Thoracic aorta (tissue), 2 donors: ENCODE measurements at places on chromosomes 5 and 9. TPM values are rescaled to one million over a fixed set of nuclear protein-coding genes. Genes with fewer than 3 reads are reported as not detected.
A peak's percentile ranks its signal among the peaks of the same experiment; 100 is the strongest.

Gene SPINK6
- total RNA-seq, result not detected

Gene PCDHB6
- total RNA-seq, result 3.2 TPM

Gene SPINK5
- total RNA-seq, result not detected

Gene LVRN
- 2.3 TPM for total RNA-seq

Gene ALDH1A1
- total RNA-seq, result 101 TPM

Gene CFAP77
- total RNA-seq, result not detected

Gene SLCO6A1
- not detected for total RNA-seq

DNA sequence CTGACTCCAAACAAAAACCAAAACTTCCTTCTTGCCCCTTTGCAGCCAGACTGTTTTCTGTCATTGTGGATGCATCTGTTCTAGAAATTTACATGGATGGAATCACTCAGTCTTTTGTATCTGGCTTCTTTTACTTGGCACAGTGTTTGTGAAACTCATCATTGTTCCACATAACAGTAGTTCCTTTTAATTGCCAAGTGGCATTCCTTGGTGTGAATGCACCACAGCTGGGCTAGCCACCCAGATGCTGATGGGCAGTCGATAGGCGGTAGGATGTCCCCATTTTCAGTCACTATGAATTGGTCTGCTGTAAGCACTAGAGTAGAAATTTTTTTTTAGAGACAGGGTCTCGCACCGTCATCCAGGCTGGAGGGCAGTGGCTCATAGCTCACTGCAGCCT, 6.3 kb upstream of the CLPTM1L start:
- DNase-seq, result no peak

DNA sequence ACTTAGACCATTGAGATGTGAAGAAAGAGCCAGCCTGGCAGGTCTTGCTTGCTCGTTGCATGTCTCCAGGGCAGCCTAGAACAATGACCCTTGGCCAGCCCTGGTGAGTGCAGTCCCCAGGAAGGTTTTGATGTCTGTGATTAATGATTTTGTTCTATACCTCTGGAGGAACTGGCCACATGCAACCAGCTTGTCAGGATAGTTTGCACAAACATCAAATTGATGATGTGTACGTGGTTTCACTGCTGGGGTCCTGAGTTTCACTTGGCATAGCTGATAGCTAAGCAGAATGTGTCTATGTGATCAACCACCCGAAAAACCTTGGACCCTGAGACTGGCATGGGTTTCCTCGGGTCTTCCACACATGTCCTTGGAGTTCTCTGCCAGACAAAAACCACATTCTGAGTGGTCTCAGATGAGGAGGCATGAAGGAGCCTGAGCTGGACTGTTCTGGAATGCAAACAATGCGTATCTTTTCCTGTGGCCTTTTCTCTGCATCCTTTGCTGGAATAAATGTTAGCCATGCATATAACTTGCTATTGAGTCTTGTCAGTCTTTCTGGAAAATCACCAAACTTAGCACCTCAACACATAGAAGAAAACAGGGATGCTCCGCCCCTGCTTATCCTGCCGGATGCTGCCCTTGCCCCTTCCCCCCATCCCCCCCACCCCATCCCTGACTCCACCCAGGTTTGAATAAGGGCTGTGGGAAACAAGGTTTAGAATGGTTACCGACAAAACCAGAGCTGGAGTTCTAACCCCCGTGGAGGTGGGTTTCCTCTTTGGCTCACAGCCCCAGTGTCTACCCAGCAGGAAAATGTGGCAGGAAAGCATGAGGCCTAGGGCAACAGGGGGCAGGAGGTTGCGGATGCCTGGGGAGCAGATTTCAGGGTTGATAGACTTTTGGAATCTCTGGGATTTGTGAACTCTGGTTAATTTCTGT, 50.1 kb upstream of the ANKRD33B start:
- DNase-seq, result no peak

GRCh38 chr5:10735569-10736276, 25.3 kb downstream of the DAP start:
- DNase-seq, result no peak

- DNase-seq, result no peak
These were observed 279.6 kb downstream of the RFX3 start for GRCh38 chr9:3246241-3246640.

DNA sequence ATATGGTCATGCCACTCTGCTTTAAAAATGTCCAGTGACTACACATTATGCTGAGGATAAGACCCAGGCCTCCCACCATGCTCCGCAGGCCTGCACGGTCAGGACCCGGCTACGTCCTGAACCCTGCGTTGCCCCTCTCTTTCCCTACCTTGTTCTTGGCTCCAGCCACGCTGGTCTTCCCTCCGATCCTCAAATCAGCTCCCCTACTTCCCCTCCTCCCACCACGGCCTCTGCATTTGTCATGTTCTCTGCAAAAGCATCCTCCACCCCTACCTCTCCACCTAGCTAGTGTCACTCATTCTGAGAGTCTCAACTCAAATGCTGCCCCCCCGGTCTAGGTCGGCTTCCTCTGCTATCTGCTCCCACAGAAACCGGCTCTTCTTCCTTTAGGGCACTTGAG, 11.2 kb downstream of the GPX3 start:
- DNase-seq, result no peak

GRCh38 chr5:133683646-133684596, 71.6 kb upstream of the FSTL4 start:
- DNase-seq, result no peak

DNA sequence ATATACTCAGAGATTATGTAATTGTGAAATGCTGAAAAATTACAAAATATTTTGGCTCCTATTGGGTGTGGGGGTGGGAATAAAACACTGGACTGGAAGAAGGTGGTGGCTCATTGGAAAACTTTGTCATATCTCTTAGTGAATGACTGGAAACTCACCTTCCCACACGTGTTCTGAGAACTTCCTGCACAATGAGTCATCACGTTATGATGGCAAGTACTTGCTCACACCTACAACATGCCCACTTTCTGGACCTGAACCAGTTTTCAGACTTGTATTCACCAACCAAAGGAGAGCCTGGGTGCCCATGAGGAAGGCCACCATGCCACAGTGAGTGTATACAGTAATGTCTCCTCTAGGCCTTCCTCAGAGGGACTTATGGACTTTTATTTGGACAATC, 294.8 kb downstream of the ASTN2 start:
- no peak for DNase-seq

GRCh38 chr5:53481887-53482716, 1.7 kb downstream of the FST start:
- DNase-seq, result peak; percentile 11

DNA sequence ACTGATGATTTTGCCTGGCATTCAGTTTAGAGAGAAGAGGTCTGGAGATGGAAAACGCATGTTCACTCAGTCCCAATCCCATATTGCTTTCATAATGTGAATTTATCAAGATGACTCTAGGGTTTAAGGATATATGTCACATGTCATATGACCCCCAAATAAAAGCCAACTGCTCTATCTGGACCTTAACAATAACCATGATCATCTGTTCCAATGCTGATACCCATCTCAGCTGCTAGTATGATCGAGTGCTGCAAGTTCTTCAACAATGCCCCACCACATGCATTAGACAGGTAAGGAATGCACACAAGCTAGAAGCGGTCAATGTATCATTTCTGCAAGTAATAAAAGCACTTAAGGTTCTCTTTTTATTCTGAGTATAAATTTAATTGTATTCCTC, 91.8 kb downstream of the OXCT1 start:
- no peak for DNase-seq

DNA sequence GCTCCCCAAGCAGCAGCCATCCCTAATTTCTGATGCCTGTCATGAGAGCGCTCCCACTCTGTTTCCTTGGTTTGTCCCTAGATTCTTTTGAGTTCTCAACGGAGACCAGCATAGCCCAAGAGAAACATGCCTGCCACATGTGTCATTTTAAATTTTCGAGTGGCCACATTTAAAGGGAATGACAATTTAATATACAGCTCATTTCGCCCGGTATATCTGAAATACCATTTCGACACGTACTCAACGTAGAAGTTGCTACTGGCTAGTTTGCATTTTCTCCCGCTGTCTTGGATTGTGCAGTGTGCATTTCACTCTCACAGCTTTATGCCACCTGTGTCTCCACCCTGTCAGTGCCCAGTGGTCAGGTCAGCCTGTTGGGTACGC, 21.0 kb downstream of the LPCAT1 start:
- DNase-seq, result no peak

- no peak for DNase-seq
These were observed 25.9 kb upstream of the CFAP157 start for GRCh38 chr9:127680846-127681245.

- DNase-seq, result no peak
These were observed 116.7 kb upstream of the NEK6 start for GRCh38 chr9:124140941-124141568.

- no peak for DNase-seq
These were observed 51.3 kb upstream of the MROH2B start for GRCh38 chr5:41122459-41122858.

DNA sequence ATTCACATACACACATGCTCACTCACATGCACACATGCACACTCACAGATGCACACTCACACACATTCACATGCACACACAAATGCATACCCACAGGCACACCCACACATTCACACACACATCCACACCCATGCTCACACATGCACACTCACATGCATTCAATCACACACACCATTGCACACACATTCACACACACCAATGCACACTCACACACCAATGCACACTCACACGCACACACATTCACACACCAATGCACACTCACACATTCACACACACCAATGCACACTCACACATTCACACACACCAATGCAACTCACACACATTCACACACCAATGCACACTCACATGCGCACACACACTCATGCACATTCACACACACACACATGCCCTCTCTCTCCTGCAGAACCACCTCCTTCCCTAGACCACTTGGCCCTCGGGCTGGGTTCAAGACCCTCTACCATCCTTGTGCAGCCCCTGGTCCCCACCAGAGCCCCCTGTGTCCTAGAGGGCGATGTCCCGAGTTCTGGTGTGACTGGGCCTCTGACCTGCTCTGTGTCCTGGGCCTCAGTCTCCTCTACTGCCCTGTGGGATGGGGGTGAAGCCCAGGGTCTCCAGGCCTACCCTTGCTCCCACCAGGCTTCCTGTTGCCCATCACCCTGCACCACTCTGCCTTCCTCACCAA, 139.0 kb downstream of the OLFM1 start:
- no peak for DNase-seq

DNA sequence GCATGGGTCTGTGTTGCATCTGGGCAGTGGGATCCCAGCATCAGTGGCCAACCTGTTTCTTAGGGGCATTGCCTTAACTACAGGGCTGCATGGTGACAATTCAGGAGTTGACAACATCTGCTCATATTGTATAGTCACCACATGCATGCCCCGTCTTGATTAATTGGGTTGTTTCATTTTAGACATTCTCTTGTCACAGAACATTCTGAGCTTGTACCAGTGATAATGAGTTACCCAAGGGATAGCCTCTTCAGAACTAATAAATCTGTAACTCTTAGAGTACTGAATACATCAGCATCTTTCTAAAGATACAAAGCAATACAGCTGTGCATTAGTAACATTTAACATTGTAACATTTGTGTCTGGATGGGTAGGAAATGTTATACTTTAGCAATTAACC, 426.5 kb upstream of the CD180 start:
- DNase-seq, result no peak

GRCh38 chr9:91220491-91221135, 141.1 kb downstream of the AUH start:
- DNase-seq, result no peak

DNA sequence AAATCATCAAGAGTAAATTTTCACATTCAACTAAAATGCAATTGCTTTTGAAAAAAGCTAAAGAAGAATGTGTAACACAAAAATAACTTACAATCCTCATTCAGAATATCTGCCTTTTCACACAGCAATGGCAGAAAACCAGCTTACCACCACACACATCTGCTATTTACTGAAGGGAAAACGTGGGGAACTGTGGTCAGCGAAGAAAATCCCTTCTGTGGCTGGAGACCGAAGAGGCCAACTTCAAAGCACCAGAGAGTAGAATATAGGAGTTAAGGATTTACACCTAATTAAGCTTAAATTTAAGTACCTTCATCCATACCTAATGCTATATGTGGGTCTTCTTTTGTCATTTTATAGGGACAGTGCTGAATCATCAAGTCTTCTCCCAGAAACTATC, 339.6 kb downstream of the DEPDC1B start:
- no peak for DNase-seq

- no peak for DNase-seq
These were observed 159.1 kb downstream of the PAX5 start for GRCh38 chr9:36874921-36875320.
